ENCODE measurements at places on chromosomes 7 and 10.
A peak's percentile ranks its signal among the peaks of the same experiment; 100 is the strongest.

- DNase-seq = no peak
Observed at GRCh38 chr7:1125603-1125969, 34.4 kb downstream of the ZFAND2A start.

GRCh38 chr7:77537778-77538280 lies 734 bp downstream of the PTPN12 start:
- no peak for DNase-seq

DNA sequence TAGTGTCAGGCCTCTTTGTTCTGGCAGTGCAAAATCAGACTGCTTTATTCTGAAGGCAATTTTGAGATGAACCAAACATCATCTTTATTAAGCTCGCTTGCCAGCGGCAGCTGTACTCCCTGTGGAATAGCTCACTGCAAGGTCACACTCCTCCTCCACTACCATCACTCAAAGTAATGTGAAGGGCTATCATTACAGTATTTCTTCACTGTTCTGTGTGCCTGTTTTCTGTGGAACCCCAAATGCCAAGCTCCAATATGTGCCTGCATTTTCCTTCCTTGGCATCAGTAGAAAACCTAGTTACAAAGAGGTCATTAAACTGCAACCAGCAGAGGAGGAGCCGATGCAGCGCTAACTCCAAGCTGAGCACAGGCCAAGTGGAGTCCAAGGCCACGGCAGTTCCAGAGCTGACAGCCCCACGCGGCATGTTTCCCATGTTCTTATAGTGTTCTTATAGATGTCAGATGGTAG lies 21.4 kb downstream of the BCCIP start:
- DNase-seq = no peak

- DNase-seq = no peak
Observed at GRCh38 chr7:50397971-50398324, 52.2 kb downstream of the FIGNL1 start.

GRCh38 chr10:61316676-61317265 lies 136.4 kb downstream of the TMEM26 start:
- no peak for DNase-seq

DNA sequence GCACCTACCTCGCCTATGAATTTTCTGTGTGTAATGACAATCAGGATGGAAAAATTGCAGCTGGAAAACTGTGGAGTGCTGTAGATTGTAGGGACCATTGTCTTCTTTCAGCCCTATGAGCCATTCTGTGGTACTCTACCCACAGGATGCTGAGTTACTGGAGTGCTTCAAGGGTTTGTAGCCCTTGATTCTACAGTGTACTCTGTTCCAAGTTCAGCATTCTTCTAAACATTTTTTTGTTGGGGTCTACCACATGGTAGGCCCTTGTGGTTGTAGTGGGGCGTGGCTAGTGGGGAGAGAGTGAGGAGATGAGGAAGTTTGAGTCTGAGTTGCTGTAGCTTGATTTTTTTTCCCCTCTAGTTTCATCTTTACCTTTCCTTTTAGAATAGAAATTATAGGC lies 33.5 kb downstream of the REEP3 start:
- peak; percentile 18 for DNase-seq

DNA sequence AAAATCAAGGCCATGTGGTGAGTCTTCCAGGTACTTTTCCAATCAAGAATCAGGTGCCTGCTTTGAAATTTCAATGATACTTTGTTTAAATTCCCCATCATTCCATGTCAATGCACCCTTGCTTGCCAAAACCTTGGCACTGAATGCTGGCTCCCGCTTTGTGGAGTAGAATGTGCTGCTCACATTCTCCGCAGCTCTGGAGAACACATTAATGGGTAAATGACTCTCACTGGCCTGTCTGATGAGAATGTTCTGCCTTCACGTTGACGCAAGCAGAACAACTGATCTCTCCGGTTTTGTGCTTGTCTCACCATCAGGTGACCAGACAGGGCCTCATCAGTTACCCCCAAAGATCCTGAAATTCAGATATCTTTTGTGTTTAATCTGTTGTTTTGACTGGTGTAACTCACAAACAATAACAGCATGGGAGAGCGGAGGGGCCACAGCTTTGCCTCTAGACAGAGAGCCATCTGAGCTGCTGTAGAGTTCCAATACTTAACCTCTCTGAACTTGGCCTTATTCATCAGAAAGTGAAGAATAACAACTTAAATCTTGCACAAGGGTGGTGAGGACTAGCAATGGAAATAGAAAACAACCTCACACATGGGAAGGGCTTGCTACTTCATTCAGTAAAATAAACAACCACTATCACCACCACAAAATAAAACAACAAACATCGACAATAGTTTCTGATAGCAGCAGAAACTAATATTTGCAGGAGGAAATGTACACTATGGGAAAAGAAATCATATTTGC lies 276.9 kb upstream of the IGFBP3 start:
- no peak for DNase-seq

GRCh38 chr10:26821699-26822570 lies 38.8 kb downstream of the ABI1 start:
- DNase-seq = no peak

DNA sequence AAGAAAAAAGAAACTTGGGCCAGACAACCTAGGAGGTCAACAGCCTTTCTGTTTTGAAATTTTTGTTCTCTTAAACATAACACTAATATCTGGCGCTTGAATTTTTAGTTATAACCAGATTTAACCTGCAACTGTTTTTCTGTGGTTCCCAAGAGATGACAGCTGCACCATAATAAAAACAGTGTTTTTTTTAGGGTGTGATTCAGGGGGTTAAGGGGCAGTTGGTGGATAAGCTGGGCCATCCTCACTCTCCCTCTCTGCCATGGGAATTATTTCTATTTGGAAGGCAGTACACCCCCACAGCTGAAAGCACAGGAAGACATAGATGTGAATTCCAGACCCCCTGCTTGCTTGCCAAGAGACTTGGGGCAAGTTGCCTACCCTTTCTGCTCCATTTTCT lies 20.1 kb upstream of the TM9SF3 start:
- no peak for DNase-seq

DNA sequence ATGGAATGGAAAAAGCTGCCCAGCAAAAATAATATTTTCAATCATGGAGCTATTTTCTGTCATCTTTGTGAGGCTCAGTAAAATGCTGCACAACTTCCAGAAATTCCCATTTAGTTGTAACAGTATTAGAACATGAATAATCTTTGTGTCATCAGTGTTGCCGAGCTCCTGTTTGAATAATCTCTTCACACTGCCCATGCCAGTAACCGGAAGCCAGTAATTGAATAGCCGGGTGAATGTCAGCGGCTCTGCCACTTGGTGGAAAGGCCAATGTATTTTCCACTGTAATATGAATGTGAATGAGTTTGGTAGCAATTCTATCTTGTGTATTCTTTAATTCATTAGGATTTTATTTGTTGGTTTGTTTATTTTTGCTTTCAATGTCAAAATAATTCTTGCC lies 172.5 kb upstream of the INSYN2A start:
- DNase-seq = no peak

GRCh38 chr7:17640730-17641377 lies 299.4 kb downstream of the SNX13 start:
- DNase-seq = no peak

DNA sequence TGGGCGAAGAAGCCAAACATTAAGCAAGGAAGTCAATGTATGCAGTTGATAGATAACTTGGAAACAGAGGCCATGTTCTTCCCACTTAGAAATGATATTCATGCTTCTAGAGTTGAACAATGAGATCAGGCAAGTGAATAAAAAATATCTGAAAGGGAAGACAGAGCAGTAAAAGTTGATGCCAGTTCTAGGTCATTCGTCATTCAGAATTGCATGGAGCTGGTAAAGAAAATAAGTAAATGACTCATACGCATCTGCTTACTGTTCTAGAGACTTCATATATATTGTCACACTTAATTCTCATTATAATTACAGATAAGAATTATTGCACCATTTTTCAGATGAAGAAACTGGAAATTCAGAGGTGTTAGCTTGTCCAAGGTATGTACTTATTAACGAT lies 158.9 kb upstream of the FERD3L start:
- DNase-seq = no peak

- no peak for DNase-seq
Observed at GRCh38 chr10:29595146-29595545, 39.6 kb downstream of the SVIL start.

DNA sequence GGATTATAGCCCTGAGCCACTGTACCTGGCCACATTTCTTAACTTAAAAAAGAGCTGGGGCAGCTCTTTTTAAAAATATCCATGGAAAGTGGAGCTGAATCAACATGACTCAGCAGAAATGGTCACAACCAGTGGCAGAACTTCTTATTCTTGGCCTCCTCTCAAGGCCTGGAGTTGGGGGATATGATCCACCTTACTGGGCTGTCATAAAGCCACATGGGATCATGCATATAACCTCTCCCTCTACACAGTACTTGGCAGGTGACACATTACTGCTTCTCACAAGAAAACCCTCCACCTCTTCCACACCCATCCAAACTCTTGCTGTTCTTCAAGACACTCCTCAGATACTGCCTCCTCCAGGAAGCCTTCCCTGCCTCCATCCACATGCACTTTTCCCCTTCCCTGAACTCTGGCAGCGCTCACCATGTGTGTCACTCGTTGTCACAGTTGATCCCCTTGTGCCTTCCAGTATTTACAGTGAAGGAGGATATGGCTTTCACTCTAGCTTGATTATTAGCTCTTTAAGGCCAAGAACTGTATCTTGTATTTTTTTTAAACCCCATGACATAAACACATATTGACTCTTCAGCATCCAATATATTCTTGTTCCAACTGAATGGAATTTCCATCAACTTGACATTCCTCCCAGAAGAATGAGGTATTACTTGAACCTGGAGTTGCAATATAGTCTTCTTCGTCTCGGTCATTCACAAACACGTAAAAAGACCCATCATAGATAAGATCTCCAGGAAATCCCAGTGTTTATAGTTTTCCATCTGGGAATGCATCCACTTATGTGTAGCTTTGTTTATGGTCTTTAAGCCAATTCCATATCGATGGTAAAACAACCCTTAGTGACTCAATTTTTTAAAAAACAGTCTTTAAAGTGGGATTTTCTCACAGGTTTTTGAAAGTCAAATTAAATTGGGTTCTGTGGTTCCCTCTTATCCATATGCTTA lies 85.5 kb downstream of the TBXAS1 start:
- no peak for DNase-seq

- no peak for DNase-seq
Observed at GRCh38 chr7:113414401-113415035, 296.2 kb upstream of the SMIM30 start.

DNA sequence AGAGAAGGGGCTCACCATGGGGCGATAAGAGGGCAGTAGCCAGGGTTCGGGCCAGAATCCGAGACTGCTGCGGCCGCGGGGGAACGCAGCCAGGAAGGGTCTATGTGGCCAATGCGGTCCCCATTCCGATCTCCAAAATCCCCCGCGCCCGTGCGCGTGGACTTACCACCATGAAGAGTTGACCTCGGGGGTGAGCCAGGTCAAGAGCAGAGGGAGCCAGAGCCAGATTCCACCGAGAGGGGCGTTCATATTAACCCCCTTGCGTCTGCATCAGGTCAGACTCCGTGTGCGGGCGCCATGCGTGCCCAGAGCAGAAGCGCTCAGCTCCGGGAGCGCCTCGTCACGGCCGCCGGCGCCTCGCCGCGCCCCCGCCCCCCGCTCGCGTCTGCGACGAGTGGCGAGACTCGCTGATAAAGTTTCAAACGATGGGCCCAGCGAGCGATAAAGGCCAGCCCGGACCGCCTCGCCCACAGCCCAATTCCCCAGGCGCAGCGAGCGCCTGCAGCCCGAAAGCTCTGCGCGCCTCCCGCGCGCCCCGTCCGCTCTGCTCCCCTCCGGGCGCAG lies at the start of gene WNT2:
TSS of gene WNT2 (minus strand) at position 318 of the 564 bp plus-strand sequence. CDS start at position 249, 69 bp downstream.
- no peak for DNase-seq

GRCh38 chr10:88553116-88553752 lies 29.9 kb downstream of the RNLS start:
- DNase-seq = no peak

DNA sequence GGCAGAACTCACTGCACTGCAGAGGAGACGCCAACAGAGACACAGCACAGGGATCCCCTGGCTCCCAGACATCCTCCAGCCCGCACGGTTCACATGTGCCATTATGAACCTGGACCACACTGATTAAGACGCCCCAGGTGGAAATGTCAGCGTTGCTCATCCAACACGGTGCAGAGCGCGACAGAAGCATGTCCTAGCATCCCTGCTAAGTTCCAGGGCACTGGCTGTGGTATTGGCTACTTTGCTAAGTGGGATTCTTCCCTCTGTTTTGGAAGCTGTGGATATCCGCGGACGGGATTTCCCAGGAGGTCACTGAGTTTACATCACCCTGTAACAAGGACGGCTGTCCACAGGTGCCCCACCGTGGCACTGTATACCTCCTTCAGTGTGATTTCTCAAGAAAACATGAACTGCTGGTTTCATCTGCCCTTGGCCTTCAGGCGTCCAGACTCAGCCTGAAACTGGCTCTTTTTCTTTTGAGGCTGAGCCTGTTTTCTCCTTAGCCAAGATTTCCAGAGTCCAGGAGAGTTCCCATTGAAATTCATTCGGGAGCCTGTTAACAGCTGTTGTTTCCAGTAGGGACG lies 324.0 kb downstream of the WDR37 start:
- DNase-seq = no peak

DNA sequence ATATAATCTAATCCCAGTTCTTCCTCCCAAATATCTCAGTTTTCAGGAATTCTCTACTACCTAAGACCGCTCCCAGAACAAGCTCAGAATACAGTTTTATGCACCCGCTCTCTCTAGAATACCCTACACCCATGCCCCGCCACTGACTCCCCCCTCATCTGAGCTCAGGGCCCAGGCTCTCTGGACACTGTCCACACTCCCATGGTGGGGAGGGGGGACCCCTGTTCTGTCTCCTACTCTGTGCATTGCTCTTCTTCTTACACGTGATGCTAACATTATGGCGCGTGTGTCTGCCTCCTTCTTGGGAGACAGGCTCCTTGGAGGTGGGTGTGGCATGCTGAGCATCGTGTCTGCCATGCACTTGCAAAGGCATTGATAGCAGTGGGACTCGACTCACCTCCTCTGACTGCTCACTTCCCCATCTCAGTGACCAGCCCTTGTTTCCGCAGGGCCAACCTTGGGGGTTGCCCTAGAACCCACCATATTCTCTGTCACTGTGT lies 127.9 kb downstream of the TCERG1L start:
- no peak for DNase-seq

DNA sequence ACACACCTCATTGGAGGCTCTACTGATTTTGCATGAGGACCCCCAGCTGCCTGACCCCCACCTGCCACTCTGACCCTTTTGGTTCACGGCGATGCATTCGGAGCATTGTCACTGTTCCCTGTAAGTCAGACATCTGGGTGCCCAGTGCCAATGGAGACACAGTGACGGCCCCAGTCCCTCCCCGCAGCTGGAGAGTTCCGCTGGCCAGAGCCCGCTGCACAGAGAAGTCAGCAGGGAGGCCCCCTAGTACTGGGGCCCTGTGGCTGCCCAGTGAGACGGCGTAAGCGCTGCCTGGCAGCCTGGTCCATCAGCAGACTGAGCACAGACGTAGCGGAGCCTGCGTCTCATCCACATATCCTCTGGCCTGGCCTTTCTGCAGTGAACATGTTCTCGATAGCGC lies 77.5 kb downstream of the NKX6-2 start:
- no peak for DNase-seq

GRCh38 chr7:36863901-36864701 lies 139.8 kb upstream of the AOAH start:
- peak; percentile 26 for DNase-seq

- DNase-seq = no peak
Observed at GRCh38 chr7:150902078-150903033, 50.0 kb downstream of the AOC1 start.
